AG10803 (cell line): ENCODE measurements at places on chromosomes 1 and 21.

- no peak for DNase-seq
Measured at GRCh38 chr21:46542588-46543124, 62.2 kb downstream of the S100B start.

- DNase-seq: no peak
Measured at GRCh38 chr1:236365999-236366570, 28.0 kb upstream of the EDARADD start.

- DNase-seq: no peak
Measured at GRCh38 chr1:178127482-178128191, 33.7 kb downstream of the RASAL2 start.

- DNase-seq: no peak
Measured at GRCh38 chr1:194975913-194976312, 1632.3 kb downstream of the KCNT2 start.

- DNase-seq: no peak
Measured at GRCh38 chr1:116721451-116722007, 32.7 kb upstream of the CD2 start.

DNA sequence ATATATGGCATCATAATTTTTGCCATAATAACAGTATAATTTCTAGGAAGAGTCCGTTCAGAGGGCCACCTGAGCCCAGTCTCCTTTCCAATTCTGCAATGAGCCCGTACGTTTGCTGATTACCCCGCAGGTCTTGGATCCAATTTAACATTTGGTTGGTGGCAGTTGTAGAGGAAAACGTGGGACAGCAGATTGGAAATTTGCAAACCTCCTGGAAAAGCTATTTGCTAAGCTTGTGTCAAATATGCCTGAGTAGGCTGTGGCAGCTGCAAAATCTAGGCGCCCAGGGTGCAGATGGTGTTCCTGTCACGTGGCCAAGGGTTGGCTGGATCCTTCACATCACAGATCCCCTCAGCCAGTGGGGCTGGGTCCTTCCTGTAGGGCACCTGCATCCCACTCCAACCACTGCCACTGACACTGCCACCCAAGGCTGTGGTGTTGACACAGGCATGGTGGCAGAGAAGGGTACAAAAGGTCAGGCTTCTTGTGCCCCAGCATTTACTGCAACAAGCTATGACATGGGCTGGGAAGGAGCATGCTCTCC is 174.8 kb upstream of the SYT6 start:
- no peak for DNase-seq

DNA sequence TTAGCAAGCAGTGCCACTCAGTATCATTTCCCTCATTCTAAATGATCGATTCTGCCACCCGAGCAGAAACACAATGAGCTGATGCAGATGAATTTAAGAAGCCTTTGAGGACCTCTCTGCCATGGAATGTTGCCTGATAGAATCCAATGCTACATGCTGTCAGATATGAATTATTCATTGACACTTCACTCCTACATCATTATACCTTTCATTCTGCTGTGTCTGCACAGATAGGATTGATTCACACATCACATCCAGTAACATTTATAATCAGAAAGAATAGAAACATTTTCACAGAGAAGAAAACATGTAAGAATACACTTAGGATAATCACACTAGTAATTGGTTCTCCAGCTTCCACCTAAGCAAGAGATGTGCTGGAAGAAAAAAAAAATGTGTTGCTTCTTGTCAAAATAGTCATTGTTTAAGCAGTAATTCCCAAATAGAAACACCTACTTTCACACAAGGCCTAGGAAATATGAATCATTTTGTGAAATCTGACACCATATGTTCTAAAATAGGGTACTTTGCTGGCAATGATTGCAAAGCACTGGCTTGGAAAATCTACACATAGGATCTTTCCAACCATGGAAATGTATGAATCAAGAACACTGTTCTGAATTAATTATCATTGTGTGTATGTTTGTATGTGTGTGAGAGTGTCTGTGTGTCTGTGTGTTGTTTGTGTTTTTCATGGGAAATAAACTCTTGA is 110.1 kb downstream of the GRIK1 start:
- DNase-seq: no peak

DNA sequence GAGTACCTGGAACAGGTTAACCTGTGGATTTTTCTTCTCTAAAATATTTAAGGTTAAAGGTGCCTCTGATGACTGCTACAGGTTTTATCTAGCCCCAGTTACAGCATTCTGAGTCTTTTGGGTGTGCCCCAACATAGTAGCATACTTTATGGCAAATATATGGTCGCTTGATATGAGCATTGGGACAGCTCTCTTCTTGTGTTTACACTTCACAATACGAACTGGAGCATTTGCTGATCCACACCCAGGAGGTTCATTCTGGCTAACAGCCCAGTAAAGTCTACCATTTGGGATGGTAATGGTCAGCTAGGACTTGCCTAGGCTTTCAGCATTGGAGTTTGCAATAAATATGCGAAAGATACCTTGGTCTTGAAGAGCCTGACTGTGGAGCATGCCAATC is 101.3 kb downstream of the DISP1 start:
- DNase-seq: no peak
